ENCODE measurements at places on chromosomes 5 and 9. TPM values are rescaled to one million over a fixed set of nuclear protein-coding genes. Genes with fewer than 3 reads are reported as not detected.

Gene CBY3
- total RNA-seq, result not detected

Gene DNM1
- total RNA-seq, result 36.0 TPM

Gene FIBCD1
- 9.0 TPM for total RNA-seq

Gene NRARP
- total RNA-seq, result 0.40 TPM

Gene PPP2R2B
- not detected for total RNA-seq

Gene SPINK13
- not detected for total RNA-seq

Gene DMRT3
- not detected for total RNA-seq

Gene PCYOX1L
- 13.5 TPM for total RNA-seq

Gene PCDHGB3
- total RNA-seq, result 4.2 TPM

- H3K27me3 ChIP-seq, result peaks cover 13% of the 10 kb centered on the region
- H3K4me1 ChIP-seq, result no peaks in the 10 kb centered on the region
- H3K4me3 ChIP-seq, result no peak overlapping the region
- DNase-seq, result no peak
- H3K36me3 ChIP-seq, result no peaks in the 10 kb centered on the region
- no peak overlapping the region for H3K27ac ChIP-seq
Observed at GRCh38 chr5:175696139-175696854, 38.4 kb downstream of the HRH2 start.

DNA sequence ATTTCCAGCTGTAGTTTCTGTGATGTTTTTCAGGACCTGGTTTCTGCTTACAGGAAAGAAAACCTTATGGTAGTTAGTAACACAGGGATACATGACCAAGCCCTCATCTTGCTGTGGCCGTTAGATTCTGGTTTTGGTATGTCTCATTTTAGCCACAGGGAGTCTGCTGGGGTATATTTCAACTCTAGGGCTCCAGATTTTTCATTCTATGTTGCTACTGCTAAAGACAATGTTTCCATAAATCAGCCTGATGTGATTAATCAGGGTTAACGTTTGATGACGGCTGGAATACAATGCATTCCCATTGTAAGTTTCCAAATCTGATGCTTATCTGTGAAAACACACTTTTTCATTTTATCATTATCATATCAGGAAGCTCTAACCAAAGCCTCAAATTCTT, 48.2 kb downstream of the P4HA2 start:
- H3K27ac ChIP-seq, result no peak overlapping the region
- H3K4me1 ChIP-seq, result peaks cover 27% of the 10 kb centered on the region
- no peak overlapping the region for H3K4me3 ChIP-seq

DNA sequence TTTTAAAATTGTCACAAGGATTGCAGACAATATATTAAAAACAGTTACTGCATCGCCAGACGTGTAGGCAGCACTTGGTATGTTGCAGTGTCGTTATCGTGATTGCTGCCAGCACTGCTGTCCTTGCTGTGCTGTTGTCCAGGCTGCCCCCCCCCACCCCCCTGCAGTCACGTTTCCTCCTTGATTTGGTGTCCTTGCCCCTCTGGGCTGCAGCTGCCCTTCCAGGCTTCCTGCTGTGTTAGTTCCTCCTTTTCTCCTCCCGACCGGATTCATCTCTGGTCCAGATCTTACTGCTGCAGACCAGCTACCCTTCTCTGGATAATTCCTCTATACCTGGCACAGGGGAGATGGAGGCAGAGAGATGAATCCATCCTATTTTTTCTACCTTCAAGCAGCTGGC, 298.9 kb downstream of the TRIM32 start:
- H3K36me3 ChIP-seq, result no peaks in the 10 kb centered on the region
- H3K4me1 ChIP-seq, result no peaks in the 10 kb centered on the region
- no peak overlapping the region for H3K27ac ChIP-seq

GRCh38 chr5:126339215-126339805, 83.9 kb upstream of the GRAMD2B start:
- H3K27ac ChIP-seq, result no peak overlapping the region
- no peak overlapping the region for H3K4me3 ChIP-seq
- no peaks in the 10 kb centered on the region for H3K27me3 ChIP-seq
- peaks cover 18% of the 10 kb centered on the region for H3K4me1 ChIP-seq

GRCh38 chr5:55108661-55109060, 6.2 kb downstream of the GZMA start:
- no peak overlapping the region for H3K27ac ChIP-seq
- DNase-seq, result no peak
- H3K4me1 ChIP-seq, result peaks cover 24% of the 10 kb centered on the region
- peaks cover 2% of the 10 kb centered on the region for H3K27me3 ChIP-seq
- H3K4me3 ChIP-seq, result no peak overlapping the region

- DNase-seq, result no peak
- no peaks in the 10 kb centered on the region for H3K4me1 ChIP-seq
- H3K36me3 ChIP-seq, result no peaks in the 10 kb centered on the region
Observed at GRCh38 chr5:170475294-170476000, 28.4 kb upstream of the KCNIP1 start.

DNA sequence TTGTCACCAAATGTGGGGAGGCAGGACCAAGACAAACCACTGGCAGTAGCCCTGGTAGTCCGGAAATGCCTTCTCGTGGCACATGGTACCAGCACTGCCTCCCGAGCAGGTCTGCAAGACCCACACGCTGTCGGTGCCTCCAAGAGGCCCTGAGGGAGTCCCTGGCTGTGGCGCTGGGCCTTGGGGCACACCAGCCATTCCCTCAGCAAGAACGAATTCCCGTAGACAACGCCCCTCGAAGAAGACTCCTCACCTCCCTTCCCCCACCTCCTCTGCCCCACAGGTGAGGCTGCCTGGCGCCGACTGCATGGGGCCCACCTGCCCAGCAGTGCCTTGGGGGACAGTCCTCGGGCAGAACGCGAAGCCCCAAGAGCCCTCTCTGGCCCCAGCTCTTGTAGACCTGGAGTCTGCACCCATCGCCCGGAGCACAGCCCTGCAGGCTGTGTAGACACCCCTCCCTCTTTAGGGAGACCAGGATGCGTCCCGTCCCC, 56.0 kb downstream of the EXD3 start:
- H3K4me1 ChIP-seq, result no peaks in the 10 kb centered on the region
- peaks cover 10% of the 10 kb centered on the region for H3K36me3 ChIP-seq
- no peak for DNase-seq
- peaks cover 2% of the 10 kb centered on the region for H3K27me3 ChIP-seq

- no peak overlapping the region for H3K27ac ChIP-seq
- H3K27me3 ChIP-seq, result no peaks in the 10 kb centered on the region
- DNase-seq, result no peak
- peaks cover 43% of the 10 kb centered on the region for H3K4me1 ChIP-seq
- H3K36me3 ChIP-seq, result no peaks in the 10 kb centered on the region
Observed at GRCh38 chr5:138972230-138972629, 97.1 kb upstream of the LRRTM2 start.

GRCh38 chr9:7454624-7455023, 345.0 kb downstream of the DMAC1 start:
- H3K27ac ChIP-seq, result no peak overlapping the region
- no peaks in the 10 kb centered on the region for H3K36me3 ChIP-seq
- DNase-seq, result no peak
- no peaks in the 10 kb centered on the region for H3K27me3 ChIP-seq
- H3K4me3 ChIP-seq, result no peak overlapping the region

- DNase-seq, result no peak
- no peak overlapping the region for H3K4me3 ChIP-seq
- no peak overlapping the region for H3K27ac ChIP-seq
- H3K4me1 ChIP-seq, result no peaks in the 10 kb centered on the region
- no peaks in the 10 kb centered on the region for H3K36me3 ChIP-seq
Observed at GRCh38 chr5:59999056-59999455, 105.5 kb upstream of the PDE4D start.

DNA sequence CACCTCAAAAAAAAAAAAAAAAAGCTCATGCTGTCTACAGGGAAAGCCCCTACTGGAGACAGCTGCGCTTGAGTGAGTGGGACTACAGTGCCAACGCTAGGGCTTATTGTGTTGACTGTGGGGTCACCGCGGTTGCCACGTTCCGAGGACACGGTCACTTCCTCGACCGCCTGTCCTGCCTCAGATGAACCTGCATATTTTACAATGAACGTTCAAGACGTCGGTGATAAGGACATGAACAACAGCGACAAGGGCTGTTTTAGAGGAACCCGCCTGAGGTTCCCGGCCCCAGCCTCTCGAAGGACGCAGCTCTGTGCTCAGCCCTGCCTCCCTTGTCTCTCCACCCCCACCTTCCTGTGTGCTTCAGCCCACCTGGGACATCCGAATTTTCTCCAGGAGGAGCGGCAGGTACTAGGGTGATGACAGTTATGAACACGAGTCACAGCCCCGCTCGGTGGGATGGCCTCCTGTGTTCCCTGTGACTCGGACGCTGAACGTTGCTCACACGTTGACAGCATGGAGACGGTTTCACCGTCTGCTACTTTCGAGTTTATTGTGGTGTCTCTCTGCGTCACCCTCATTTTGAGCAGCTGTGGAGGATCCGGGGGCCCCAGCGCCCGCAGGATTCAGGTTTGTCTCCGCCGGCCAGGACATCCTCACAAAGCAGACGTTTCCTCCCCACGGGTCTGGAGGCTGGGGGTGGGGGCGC, 11.3 kb upstream of the DIPK1B start:
- H3K27me3 ChIP-seq, result peaks cover 50% of the 10 kb centered on the region
- no peak overlapping the region for H3K4me3 ChIP-seq
- peaks cover 4% of the 10 kb centered on the region for H3K4me1 ChIP-seq
- no peaks in the 10 kb centered on the region for H3K36me3 ChIP-seq

DNA sequence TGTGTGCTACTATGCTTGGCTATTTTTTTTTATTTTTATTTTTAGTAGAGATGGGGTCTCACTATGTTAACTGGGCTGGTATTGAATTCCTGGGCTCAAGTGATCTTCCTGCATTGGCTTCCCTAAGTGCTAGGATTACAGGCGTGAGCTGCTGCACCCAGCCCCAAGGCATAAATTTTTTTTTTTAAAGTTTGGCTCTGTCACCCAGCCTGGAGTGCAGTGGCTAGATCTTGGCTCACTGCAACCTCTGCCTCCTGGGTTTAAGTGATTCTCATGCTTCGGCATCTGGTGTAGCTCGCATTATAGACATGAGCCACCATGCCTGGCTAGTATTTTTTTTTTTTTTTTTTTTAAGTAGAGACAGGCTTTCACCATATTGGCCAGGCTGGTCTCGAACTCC, 70.3 kb downstream of the RAB24 start:
- peak overlapping the region; percentile 43 for H3K4me3 ChIP-seq
- peak; percentile 85 for DNase-seq
- H3K27me3 ChIP-seq, result no peaks in the 10 kb centered on the region
- peak overlapping the region; percentile 83 for H3K27ac ChIP-seq
- H3K4me1 ChIP-seq, result peaks cover 40% of the 10 kb centered on the region
- H3K36me3 ChIP-seq, result peaks cover 30% of the 10 kb centered on the region

DNA sequence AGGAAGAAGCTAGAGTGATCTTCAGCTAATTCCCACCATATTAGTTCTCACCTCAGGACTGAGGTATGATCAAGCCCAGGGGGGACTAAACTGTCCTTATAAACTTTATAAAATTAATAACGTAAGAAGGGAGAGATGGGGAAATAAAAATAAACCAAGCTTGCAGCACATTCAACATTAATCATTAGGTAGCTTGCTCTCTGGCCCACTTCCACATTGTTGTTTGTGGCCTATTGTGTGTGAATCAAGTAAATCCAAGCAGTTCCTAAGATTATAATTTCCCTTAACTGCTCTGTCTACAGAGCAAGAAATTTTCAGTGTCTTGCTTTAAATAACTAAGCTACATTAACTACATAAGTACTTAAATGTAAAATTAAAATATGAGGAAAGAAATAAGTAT, 131.3 kb upstream of the ABCA1 start:
- H3K27me3 ChIP-seq, result no peaks in the 10 kb centered on the region
- no peak overlapping the region for H3K4me3 ChIP-seq
- DNase-seq, result no peak
- H3K4me1 ChIP-seq, result peaks cover 42% of the 10 kb centered on the region
- H3K27ac ChIP-seq, result no peak overlapping the region
- peaks cover 8% of the 10 kb centered on the region for H3K36me3 ChIP-seq

- no peak overlapping the region for H3K27ac ChIP-seq
- no peak overlapping the region for H3K4me3 ChIP-seq
- peaks cover 13% of the 10 kb centered on the region for H3K27me3 ChIP-seq
- H3K36me3 ChIP-seq, result no peaks in the 10 kb centered on the region
- DNase-seq, result no peak
- H3K4me1 ChIP-seq, result peaks cover 36% of the 10 kb centered on the region
Observed at GRCh38 chr5:71895546-71895945, 176.5 kb downstream of the CARTPT start.

DNA sequence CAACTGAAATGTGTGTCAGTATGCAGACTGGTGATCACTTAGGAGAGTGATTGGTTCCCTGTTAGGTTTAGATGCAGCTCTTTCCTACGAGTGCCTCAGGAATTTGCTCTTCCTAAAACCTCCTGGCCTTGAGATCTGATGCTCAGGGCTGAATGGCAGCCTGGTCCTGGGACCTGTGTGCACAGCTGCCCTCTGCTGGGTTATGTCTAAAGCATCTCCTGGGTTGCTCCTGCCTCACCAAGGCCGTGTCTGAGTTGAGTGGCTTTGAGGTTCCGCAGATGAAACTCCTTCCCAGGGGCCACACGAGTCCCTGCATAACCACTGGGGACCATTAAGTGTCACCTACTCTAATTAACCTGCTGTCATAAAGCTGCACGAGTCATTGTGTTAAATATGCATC, 59.5 kb downstream of the MVB12B start:
- no peak overlapping the region for H3K4me3 ChIP-seq
- no peaks in the 10 kb centered on the region for H3K36me3 ChIP-seq
- peaks cover 16% of the 10 kb centered on the region for H3K4me1 ChIP-seq
- H3K27ac ChIP-seq, result no peak overlapping the region
- no peak for DNase-seq

GRCh38 chr9:752681-753200, 88.8 kb upstream of the DMRT1 start:
- peaks cover 33% of the 10 kb centered on the region for H3K36me3 ChIP-seq
- DNase-seq, result peak; percentile 22
- H3K27ac ChIP-seq, result peak overlapping the region; percentile 98
- H3K4me3 ChIP-seq, result no peak overlapping the region
- H3K4me1 ChIP-seq, result peaks cover 76% of the 10 kb centered on the region
- no peaks in the 10 kb centered on the region for H3K27me3 ChIP-seq

GRCh38 chr5:151819830-151820229, 48.1 kb downstream of the G3BP1 start:
- H3K4me3 ChIP-seq, result no peak overlapping the region
- no peak for DNase-seq
- H3K36me3 ChIP-seq, result peaks cover 11% of the 10 kb centered on the region
- no peak overlapping the region for H3K27ac ChIP-seq
